Activated CD8-positive, alpha-beta T cell treated with anti-CD3 and anti-CD28 coated beads, Interleukin-2, amount 10 ng/mL, durations not matched to agents 7 days and 5 days (primary cell): ENCODE measurements at places on chromosomes 13 and 19. TPM values are rescaled to one million over a fixed set of nuclear protein-coding genes. Genes with fewer than 3 reads are reported as not detected.

Gene CLEC17A
- not detected for total RNA-seq

Gene ZNF14
- 6.9 TPM for total RNA-seq

Gene GPR4
- total RNA-seq: not detected

Gene SULT2B1
- total RNA-seq: not detected

Gene CDX2
- not detected for total RNA-seq

- peak; percentile 66 for DNase-seq
- H3K27me3 ChIP-seq: no peaks in the 10 kb centered on the region
- peaks cover 15% of the 10 kb centered on the region for H3K4me1 ChIP-seq
These were observed 60.4 kb downstream of the ADGRE1 start for GRCh38 chr19:6947745-6948144.

GRCh38 chr13:24505256-24505655 is 7.3 kb downstream of the PARP4 start:
- peaks cover 5% of the 10 kb centered on the region for H3K4me1 ChIP-seq
- H3K27ac ChIP-seq: no peak overlapping the region
- H3K27me3 ChIP-seq: no peaks in the 10 kb centered on the region
- H3K36me3 ChIP-seq: peaks cover 50% of the 10 kb centered on the region
- no peak for DNase-seq

- DNase-seq: no peak
- no peak overlapping the region for H3K27ac ChIP-seq
- peaks cover 2% of the 10 kb centered on the region for H3K4me1 ChIP-seq
- no peak overlapping the region for H3K4me3 ChIP-seq
These were observed 67.1 kb upstream of the HTR2A start for GRCh38 chr13:46963904-46964303.

GRCh38 chr13:76795701-76796695 is 90.2 kb downstream of the KCTD12 start:
- no peaks in the 10 kb centered on the region for H3K4me1 ChIP-seq
- no peak for DNase-seq
- no peaks in the 10 kb centered on the region for H3K36me3 ChIP-seq
- no peaks in the 10 kb centered on the region for H3K27me3 ChIP-seq

GRCh38 chr19:4977299-4978174 is 8.6 kb downstream of the KDM4B start:
- H3K36me3 ChIP-seq: peaks cover 5% of the 10 kb centered on the region
- peaks cover 14% of the 10 kb centered on the region for H3K4me1 ChIP-seq
- no peak for DNase-seq
- no peak overlapping the region for H3K27ac ChIP-seq
- no peak overlapping the region for H3K4me3 ChIP-seq

DNA sequence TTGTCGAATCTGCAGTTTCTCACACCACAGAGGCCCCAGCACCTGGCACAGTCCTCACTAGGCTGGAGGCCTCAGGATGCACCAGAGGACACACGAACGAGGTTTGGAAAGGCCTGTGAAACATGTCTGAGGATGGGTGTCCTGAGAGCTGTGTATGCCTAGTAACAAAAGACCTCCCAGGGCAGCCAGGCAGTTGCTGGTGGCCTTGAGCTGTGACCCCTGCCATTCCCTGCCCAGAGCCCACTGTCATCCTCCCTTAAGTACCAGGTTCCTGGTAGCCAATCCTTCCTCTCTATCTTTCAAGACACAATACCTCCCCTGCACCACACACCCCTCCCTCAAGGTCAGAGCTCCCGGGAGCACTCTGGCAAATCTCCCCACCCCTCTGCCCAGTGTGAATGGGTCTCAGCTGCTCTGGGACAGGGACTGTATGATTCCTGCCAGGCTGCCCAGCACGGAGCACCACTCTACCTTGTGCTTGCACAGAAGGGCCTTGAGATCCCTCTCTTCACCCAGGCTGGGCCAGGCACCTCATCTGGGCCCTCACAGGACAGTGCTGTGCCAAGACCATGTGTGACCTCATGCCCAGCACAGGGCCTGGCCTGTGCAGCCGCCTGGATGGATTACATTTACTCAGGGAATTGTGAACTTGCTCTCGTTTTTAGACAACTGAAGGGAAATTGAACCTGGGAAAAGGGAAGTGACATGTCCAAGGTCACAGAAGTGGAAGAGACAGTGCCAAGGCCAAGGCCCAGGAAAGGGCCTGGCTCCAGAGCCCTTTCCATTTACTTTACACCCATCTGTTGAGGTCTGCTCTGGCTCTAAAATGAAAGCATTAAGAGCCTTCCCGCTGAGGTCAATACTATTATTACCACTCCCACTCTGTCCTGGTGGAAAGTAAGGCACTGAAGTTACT is 2.2 kb downstream of the ZNF787 start:
- no peak for DNase-seq
- H3K4me1 ChIP-seq: peaks cover 44% of the 10 kb centered on the region
- peaks cover 9% of the 10 kb centered on the region for H3K36me3 ChIP-seq
- H3K27me3 ChIP-seq: no peaks in the 10 kb centered on the region
- H3K4me3 ChIP-seq: peak overlapping the region; percentile 86
- peak overlapping the region; percentile 95 for H3K27ac ChIP-seq
